ENCODE measurements at places on chromosomes 7 and 10.

DNA sequence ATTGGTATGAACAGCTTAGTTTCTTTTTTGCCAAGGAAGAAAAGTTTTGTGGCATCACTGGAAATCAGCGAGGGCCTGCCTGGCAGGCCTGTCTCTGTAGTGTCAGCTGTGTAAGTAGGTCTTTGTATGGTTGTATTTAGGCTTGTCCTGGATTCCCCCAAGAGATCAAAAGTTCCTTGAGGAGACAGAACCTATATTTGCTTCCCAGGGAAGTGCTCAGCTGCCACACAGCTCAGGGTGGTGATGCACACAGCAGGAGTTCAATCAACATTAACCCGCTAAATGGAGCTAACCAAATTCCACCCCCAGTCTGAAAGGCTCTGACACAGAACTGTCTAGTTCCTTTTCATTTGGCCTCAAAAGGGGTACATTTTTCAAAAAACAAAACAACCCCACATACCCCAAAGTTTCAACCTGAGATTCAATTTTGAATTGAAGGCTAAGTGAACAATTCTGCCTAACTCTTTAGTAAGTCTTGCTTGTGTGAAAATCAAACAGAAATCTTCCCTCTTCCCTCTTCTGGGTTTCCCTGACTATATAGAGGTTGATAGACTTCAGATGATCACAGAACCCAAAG is 124.4 kb downstream of the CLEC2L start:
- no peak for DNase-seq

DNA sequence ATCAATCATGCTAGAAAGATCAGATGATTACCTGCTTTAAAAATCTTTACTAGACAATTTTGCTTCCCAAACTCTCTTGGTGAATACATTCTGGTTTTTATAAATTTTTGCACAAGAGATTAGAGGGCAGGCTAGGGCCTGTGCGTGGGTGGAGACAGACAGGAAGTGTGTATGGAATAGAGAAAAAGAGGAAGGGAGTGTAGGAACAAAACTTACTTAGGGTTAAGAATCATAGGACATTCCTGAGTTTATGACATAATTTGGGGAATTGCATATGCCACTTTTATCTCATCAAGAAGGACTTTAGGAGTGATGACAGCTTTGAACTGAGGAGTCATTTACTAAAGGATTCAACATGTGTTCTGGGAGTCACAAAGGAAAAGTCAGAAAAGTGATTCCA is 31.3 kb downstream of the LAMB1 start:
- DNase-seq, result no peak

DNA sequence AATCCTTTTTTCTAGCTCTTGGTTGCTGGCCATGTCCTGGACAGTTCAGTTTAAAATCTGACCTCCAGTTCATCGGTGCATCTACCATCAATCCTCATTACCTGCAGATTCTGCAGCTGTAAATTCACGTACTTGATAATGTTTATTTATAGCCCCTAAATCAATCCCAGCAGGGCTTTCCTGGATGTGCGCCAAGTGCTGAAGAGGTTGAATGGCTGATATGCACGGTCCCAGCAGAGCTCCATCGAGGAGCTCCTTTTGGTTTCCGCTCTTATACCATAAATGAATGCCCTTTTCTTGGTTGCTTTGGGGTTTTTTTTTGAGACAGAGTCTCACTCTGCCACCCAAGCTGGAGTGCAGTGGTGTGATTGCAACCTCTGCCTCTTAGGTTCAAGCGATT is 91.2 kb upstream of the CCZ1B start:
- no peak for DNase-seq

DNA sequence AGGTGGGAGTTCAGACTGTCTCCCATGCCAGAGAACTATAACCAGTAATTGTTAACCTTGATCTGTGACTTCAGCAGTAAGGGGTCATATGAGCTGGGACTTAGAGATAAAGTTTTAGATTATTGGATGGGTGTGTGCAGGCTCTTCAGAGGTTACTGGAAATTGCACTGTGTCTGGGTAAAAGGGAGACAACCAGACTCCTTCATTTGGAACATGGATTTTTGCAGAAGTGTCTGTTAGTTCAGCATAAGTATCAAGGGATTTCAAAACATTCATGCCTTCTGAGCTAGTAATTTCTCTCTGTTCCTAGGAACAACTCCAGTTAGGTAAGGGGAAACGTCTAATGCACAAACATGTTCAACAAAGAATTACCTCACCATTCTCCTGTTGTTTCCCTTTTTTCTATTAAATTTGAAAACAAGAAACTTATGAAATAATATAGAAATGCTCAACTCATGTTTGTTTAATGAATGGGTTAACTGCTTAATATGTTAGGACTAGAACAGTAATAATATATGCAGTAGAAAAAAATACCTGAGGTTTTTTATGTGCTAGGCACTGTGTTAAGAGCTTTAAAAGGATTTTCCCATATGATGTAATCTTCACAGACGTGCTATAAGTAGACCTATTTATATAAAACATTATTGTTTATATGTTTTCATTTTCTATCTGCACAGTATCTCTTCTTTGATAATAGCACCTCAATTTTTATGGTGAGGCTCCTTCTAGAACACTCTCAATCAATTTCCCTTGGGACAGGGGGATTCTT is 233.0 kb downstream of the CACNA2D1 start:
- DNase-seq, result no peak

DNA sequence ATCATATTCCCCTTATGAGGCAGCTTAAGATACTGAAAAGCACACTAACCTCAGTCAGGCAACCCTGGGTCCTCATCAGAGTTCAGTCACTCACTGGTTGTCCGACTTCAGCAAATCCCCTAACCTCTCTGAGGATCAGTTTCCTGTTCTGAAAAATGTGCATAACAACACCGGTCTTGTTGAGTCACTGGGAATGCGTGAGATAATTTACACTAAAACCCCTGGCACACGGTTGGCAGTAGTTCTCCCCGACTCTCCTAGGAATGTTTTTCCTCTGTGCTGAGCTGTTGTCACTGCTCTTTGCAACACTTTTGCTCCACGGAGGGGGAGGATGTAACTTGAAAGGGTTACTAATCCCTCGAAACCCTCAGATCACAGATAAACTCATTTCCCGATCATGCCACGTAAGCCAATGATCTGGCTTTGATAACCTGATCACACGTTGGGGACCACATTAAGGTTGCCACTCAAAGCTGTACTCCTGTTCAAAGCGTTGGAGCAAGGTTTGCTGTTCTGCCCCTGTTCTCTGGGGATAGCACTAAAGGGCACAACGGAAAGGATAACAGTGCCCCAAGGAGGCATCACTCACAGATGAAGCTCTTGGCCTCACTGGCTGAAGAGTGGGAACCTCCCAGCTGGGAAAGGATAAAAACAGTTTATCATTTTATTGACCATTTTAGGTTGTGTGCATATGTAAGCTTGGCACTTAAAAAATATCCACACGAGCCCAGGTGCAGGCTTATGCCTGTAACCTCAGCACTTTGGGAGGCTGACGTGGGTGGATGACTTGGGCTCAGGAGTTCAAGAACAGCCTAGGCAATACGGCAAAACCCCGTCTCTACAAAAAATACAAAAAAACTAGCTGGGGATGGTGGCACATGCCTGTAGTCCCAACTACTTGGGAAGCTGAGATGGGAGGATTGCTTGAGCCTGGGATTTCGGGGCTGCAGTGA is 5.0 kb upstream of the RBM17 start:
- no peak for DNase-seq

DNA sequence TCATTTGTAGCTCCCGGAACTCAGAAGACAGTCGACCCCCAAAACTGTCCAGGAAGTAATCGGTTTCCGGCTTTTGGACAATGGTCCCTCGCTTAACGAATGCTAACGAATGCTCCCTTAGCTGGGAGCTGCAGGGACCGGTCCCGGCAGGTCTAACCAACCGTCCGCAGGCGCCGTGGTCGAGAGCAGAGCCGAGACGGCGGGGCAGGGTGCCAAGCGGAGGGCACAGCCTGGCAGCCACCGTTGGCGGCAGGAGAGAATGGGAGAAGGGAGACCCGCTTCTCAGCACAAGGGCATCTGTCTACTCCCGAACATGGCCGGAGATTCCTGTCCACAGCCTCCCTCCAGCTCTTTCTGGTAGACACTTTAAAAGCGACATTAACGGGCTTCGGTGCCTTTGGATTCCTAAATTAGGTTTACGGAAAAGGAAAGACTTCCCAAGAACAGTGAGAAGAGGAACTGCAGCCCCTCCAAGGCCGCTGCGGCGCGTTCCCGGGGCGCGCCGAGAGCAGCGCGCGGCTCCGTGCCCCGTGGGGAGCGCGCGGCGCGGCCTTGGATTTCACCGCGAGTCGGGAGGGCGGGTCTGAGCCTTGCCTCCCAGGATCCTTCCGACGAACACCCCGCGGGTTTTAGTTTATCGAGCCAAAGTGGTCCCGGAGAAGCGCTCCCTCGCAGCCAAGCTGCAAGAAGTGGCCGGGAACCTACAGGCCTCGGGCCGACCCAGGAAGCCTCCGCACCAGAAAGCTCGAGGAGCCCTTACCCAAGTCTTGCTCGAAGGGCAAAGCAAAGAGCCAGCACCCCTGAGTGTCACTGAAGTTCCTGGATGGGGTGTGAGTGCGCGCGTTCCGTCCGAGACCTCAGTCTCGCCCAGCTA is 3.6 kb upstream of the TBX20 start:
- DNase-seq, result no peak

GRCh38 chr10:34539533-34540315 is 275.4 kb downstream of the PARD3 start:
- no peak for DNase-seq

DNA sequence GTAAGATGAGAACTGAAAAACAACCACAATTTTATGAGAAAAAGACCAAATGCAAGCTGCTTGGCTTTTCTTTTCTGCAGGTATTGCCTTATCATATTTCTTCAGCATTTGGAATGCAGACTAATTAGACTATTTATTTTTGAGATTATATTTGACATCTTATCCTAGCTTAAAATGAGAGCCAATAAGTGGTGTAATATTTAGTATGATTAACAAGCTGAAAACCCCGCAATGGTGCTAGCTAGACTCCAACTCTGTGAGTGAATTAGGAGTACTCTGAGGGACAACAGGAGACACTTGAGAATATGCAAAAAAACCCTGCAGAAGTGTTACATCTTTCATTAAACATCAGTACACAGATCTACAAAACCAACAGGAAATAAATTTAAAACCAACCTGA is 180.3 kb upstream of the MEOX2 start:
- DNase-seq, result no peak

DNA sequence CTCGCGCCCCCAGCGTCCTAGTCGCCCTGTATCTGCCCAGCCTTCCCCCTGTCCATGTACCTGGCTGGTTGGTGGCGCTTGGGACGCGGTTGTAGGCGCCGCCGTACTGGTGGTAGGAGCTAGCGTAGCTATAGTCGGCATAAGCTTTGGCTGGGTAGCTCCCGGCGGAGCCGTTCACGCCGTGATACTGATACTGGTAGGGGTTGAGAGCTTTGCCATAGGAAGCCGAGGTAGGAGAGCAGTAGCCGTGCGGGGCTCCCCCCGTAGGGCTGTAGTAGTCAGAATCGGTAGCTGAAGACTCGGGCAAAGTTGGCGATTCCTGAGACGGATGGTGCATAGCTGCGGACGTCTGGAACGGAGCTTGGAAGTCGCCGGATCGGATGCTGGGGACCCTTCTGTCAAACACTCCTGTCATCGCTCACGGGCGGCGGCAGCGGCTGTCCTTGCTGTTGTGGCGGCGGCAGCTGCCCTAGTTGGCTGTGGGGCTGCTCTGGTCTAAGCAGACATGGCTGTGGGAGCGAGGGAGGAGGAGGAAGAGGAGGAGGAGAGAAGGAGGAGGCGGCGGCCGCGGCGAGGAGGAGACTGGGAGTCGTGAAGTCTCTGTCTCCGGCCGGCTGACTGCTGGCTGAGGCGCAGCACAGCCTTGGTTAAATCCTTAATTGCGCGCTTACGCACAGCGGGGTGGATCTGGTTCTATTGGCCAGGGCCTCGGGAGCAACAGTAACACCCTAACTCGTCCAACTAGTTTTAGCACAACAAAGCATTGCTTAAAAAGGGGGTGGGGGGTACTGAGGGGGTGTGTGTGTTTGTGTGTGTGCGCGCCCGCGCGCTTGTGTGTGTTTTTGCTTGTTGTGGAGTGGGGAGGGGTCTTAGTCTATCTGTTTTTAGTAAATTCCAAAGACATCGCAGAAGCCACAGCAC is at the start of gene DLX5:
Gene DLX5, minus strand, starts transcription at position 623 of the 921 bp plus-strand sequence. Its CDS starts 208 bp downstream, at position 415.
- DNase-seq, result no peak

DNA sequence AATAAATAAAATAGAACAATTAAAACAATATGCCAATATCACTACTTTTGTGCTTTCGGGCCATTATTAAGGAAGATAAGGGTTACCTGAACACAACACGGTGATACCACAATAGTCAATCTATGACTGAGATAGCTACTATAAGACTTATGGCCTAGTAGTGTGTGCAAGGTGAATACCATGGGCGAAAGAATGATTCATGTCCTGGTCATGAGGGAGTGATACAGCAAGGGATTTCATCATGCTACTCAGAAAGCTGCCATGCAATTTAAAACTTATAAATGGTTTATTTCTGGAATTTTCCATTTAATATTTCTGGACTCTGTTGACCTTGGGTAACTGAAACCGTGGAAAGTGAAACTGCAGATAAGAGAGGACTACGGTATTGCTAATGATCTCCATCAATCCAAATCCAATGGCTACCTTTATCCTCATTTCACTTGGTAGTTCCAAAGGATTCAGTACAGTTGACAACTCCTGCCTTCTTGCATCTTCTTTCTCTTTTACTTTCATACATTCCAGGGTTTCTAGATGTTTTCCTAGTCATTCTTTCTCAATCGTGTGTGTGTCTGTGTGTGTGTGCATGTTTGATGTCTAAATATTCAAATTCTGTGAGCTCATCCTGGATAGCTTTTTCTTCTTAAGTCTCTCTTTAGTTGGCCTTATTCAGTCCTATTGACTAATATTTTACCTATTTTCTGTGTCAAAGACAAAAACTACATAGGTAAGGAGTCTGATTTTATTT is 100.5 kb upstream of the MAGI2 start:
- DNase-seq, result no peak

DNA sequence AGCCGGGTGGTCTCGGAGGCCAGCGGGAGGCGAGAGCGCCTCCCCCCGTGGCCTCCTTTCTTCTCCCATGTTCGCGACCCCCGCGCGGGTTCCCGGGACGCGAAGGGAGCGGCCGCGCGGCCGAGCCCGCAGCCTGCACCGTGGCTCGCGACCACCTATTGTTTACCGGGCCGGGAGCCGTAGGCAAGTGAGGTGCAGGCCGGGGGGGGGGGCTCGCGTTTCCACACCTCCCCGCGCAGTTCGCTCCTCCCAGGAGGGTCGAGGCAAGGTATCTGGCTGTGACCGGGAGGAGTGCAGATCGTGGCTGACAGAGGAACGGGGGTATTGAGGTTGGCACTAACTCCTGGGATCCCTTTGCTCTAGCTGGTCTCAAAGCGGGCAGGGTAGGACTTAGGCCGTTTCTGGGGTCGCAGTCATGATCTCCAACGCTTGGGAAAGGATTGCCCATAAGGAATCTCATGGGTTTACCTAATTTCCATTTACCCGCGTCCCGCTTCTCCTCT is 734 bp downstream of the PTPN12 start:
- DNase-seq, result no peak

- DNase-seq, result no peak
Observed at GRCh38 chr7:3960050-3960763, 659.2 kb downstream of the SDK1 start.
